Fibroblast of gingiva (primary cell): ENCODE measurements at places on chromosomes 3 and 15.

DNA sequence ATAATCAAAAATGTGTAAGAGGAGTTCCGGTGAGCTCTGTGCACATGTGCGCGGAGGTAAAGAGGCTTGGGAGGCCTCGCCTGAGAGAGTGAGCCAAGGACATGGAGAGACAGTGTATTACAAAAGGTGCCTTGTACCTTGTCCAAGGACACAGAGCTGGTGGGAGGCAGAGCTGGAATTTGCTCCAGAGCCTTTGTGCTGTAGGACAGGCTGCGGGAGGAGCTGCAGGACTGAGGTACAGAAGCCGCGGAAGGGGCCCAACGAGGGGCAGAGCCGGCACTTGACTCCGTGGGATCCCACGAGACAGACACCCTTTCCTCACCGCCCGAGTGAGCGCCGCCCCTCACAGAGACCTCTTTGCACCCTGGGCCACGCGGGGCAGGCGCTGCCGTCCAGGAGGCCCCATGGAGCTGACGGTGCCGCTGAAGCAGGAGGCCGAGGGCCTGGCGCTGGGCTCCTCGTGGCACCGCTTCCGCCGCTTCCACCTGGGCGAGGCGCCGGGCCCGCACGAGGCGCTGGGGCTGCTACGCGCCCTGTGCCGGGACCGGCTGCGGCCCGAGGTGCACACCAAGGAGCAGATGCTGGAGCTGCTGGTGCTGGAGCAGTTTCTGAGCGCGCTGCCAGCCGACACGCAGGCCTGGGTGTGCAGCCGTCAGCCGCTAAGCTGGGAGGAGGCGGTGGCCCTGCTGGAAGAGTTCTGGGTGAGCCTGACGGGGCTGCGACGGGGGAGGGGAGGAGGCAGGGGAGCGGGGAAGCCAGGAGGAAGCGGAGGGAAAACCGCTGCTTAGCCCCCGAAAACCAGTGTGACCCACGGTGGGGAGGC lies 68.7 kb downstream of the SLTM start:
- DNase-seq = no peak

- no peak for DNase-seq
Measured at GRCh38 chr3:20008646-20009045, 3.4 kb downstream of the PP2D1 start.

DNA sequence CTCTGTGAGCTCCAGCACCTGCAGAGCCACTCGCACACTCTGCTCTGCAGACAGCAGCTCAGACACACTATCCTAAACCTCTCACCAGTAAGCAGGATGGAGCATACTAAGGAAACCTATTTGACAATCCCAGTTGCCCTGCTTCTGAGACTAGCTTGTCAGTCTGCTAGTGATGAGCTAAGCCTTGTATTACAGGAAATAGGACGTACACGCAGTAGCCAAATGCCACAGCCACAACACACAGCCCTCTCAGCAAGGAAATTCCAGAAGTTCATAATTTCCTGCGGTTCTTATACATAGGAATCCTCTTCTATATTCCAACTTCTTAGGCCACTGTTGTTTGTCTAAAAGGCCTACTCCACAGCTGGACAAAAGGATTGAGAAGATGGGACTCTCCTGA lies 74.5 kb downstream of the MYLK start:
- peak; percentile 41 for DNase-seq

DNA sequence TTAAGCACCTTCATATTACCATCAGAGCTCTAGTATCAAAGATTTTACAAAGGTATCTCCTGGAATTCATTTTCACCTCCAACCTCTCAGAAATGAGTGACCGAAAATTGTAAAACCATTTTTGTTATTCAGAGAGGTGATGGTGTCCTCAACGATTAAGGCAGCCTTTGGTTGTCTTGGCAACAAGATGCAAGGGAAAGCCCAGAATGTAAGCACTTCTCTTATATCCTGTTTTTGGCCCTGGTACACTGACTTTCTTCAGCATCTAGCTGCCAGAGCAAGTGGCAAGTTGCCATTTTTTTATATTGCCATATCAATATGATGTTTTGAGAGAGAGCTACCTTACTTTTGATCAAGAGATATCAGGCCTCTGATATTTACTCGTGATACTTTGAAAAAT lies 384.9 kb upstream of the NECTIN3 start:
- DNase-seq = peak; percentile 21

DNA sequence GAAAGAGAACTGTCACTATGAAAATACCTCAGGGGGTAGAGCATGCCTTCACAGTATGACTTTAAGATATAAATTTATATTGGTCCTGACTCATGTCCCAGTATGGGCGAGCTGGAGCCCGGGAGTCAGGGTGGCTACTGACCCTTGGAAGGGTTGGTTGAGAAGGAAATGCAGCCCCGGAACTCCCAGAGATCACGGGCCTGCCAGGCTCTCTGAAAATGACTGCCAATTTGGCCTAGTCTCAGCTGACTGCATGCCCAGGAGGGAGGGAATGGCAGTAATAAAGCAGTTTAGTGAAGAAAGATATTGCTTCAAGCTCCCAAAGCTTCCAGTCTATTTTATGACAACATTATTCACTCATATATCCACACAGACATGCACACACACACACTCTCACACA lies 299.0 kb downstream of the NR2F2 start:
- DNase-seq = no peak

GRCh38 chr15:45253330-45253729 lies 1.3 kb downstream of the SLC28A2 start:
- no peak for DNase-seq

DNA sequence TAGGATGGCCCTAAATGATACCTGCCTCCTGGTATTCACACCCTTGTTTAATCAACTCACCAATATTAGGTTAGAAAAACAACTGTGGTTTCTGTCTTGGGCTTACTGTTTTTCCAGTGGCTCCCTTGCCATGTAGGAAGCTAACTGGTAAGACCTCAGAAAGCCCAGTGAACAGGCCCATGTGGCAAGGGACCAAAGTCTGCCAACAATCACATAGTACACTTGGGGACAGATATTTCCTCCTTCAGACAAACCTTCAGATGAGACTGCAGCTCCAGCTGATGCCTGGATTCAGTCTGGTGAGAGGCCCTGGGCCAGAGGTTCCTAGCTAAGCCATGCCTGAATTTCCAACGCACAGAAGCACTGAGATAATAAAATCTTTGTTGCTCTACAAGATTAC lies 96.1 kb downstream of the GSK3B start:
- DNase-seq = no peak
